ENCODE measurements at places on chromosomes 12 and 14.

DNA sequence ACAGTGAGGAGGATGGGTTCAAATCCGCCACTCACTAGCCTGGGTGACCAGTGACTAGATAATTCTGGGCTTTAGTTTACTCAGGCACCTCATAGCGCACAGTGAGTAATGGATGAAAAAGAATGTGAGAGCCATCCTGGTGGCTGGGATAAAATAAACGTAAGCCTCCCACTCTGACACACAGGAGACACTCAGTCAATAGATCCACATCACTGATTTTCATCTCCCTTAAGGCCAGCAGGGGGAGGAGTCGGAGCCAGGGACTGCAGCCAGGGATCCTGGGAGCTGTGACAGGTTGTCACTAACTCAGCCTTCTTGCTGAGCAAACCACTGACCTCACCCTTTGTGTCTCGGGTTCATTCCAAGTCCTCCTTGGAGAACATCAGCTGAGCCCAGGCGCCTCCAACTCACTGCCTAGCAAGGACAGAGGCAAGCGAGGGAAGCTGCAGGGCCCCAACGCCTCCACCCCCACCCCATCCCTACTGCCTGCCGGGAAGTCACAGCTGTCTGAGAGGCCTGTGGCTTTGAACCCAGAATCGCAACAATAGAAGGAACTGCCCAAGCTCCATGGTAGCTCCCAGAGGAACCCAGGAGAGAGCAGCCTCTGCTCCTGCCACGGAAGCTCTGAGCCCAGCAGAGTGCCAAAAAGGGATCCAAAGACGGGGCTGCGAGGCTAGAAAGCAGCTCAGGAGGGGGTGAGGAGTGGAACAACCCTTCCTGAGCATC is 30.7 kb downstream of the PXN start:
- DNase-seq, result no peak

GRCh38 chr12:50676756-50677155 is 87.1 kb upstream of the ATF1 start:
- no peak for DNase-seq

- DNase-seq, result no peak
These were observed 50.0 kb upstream of the BCL2L14 start for GRCh38 chr12:12020762-12021161.

- no peak for DNase-seq
These were observed 178.8 kb downstream of the CEP128 start for GRCh38 chr14:80762641-80763228.

GRCh38 chr14:73238424-73238852 is 1.1 kb downstream of the PAPLN start:
- no peak for DNase-seq

DNA sequence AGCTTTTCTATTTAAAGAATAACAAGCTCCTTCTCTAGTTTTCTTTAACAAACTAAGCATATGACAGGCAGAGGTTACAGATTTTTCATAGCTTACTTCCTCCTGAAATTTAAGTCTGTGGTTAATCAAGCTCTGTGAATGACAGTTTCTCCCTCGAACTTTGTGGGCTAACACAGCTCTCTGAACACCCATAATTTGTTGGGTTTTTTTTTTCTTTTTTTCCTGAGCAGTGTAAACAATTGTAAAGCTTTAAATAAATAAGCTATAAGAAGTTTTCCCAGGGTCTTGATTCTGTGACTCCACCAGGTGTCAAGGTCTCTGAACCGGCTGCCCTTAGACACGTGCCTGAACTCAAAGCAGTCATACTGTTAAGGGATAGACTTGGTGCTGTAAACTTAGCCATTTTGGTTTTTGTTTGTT is 128.1 kb upstream of the AMIGO2 start:
- no peak for DNase-seq

GRCh38 chr12:98425859-98426258 is 89.5 kb upstream of the TMPO start:
- DNase-seq, result no peak

DNA sequence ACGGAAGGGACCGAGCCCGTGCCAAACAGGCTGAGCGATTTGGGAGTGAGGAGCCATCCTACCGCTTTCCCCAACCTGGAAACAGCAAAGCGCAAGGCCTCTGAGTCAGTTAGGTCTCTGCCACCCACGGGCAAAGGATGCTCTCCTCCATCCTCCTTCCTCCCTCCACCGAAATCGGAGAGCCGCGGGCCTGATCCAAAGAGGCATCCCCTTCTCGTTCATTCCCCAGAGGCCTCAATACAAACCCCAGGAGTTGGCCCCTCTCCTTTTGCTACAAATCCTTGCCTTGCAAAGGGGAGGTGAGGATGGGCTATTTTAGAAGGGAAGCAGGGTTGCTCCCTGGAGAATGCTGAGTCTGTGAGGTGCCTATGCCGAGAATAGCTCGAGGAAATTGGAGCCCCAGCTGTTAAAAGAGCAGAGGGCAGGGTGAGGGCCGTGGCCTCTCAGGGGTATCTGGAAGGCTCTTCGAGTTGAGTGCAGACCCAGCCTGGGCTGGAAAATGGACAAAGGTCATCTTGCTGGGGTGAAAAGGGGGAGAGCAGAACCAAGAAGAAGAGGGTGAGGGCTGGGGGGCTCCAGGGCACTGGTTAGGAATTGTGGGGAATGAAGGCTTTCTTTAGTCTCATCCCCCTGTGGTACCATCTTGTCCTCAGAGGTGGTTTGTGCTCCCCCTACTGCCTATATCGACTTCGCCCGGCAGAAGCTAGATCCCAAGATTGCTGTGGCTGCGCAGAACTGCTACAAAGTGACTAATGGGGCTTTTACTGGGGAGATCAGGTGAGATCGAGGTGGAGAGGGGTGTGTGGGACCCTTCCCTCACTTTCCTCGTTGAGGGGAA is 1.1 kb downstream of the TPI1 start:
- no peak for DNase-seq
